ENCODE measurements at places on chromosomes 3 and 15. TPM values are rescaled to one million over a fixed set of nuclear protein-coding genes. Genes with fewer than 3 reads are reported as not detected.

GRCh38 chr15:88707771-88708654, 69.2 kb downstream of the ISG20 start:
- H3K4me3 ChIP-seq: no peak overlapping the region
- DNase-seq: no peak
- no peak overlapping the region for H3K27ac ChIP-seq

DNA sequence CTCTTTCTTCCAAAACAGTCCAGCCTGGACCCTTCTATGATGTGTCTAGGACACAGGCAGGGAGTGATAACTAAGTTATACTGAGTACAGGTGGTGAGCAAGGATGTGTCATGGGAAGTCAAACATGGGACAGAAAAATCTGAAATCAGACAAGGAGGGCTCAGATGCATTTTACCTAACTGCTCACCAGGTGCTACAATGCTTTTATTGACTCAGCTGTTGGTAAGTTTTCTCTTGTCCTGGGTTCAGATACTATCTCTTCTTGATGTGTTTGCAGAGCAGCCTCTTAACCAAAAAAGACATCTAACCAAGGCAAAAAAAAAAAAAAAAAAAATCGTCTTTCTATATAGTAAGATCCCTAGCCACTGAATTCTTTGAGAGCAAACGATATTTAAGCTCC, 378.6 kb downstream of the VPS13C start:
- DNase-seq: no peak
- H3K27ac ChIP-seq: no peak overlapping the region
- no peaks in the 10 kb centered on the region for H3K27me3 ChIP-seq

SLC12A1 gene
- not detected for total RNA-seq

KIF15 gene
- total RNA-seq: 4.0 TPM

ITPKA gene
- total RNA-seq: not detected

DNA sequence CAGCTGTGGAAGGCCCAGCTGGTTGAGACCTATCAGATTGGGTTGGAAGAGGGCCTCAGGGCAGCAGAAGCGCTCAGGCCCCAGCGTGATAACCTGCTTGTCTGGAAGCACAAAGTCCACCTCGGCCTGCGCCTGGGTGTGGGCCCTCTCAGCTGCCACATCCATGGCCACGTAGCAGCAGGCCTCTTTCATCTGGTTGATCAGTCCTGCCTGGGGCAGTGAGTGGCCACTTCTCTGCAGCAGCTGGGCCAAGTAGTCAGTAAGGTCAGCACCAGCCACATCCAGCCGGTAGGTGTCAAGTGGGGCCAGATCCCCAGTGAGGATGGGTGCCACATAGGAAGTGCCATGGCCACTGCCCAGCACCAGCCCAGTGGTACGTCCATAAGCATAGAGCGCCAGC, 3.9 kb upstream of the CAMKV start:
- H3K27ac ChIP-seq: no peak overlapping the region
- no peaks in the 10 kb centered on the region for H3K36me3 ChIP-seq
